Central memory CD8-positive, alpha-beta T cell (primary cell): ENCODE measurements at places on chromosomes 6 and 20.

- no peak for DNase-seq
Observed at GRCh38 chr6:35015476-35015875, 125.7 kb downstream of the TCP11 start.

GRCh38 chr6:22364306-22364705 is 67.5 kb upstream of the PRL start:
- DNase-seq, result no peak

- DNase-seq, result no peak
Observed at GRCh38 chr6:37928217-37928616, 108.7 kb downstream of the ZFAND3 start.

DNA sequence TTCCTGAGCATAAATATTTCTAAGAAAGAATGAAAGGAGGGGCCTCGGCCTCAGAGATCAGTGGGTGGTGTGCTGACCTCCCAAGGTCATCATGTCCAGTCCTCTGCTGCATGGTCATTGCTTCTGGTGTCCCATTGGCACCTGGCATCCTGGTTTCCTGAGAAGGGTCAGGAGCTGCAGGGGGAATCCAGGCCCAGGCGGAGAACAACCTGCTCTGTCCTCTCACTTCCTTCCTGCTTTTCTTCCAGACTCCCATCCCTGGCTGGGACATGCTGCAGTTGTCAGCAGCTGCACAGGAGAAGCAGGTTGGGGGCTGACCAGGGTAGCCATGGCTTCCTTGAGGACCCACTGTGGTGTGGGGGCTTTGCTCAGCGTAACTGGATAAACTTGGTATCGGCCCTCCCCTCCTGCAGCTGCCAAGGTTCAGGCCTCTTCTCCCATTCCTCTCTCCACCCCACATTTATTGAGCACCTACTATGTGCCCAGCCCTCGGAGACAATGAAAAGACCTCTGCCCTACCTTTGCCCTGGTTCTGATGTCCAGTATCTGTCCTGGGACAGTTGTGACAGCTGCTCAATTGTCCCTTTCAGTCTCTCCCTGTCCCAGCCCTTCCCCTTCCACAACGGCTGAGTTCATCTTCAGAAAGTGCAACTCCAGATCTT is 155.2 kb downstream of the CEBPB start:
- no peak for DNase-seq

DNA sequence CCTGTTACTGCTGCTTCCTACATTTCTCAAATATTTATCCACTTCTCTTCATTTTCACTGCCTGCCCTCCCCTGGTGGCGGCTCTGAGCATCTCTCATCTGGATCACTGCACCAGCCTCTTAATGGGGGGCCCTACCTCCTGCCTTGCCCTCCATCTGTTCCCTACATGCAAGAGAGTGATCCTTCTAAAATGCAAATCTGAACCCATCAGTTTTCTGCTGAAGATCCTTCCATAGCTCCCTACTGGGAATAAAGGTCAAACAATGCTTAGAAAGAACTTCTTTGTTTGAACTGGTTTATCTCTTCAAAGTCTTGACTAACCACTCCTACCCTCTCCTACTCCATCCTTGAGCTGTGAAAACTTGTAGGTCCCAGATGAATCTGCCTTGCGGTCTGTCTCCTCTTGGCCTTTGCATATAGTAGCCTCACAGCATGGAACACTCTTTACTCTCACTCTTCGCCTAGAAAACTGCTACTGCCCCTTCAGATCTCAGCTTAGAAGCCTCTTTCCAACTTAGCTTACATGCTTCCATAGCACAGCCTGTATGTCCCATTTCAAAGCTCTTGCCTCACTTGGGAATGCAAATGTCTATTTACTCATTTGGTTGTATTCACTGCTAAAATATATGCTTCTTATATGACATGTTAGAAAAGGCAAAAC is 119.3 kb downstream of the QRSL1 start:
- no peak for DNase-seq

DNA sequence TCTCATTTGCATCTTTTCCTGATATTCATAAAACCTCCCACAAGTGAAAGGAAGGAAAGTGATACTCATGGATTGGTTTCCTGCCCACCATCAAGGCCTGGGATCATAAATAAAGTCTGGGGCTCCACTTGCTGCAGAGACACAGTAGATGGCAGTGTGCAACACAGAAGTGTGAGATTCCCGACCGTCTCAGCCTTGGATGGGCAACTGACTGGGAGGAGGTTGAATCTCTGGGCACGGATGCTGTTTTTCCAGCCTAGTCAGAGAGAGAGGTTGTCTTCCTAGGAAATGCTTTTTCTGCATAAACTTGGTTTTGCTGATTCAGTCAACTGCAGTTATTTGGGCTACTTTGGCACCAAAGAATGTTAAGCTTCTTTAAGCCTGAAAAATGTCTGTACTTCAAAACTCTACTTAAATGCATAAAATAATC is 9.9 kb upstream of the RFPL4B start:
- no peak for DNase-seq

- DNase-seq, result no peak
Observed at GRCh38 chr6:40936818-40937251, 102.2 kb downstream of the UNC5CL start.

GRCh38 chr6:151399679-151400078 is 8.3 kb upstream of the ZBTB2 start:
- no peak for DNase-seq

DNA sequence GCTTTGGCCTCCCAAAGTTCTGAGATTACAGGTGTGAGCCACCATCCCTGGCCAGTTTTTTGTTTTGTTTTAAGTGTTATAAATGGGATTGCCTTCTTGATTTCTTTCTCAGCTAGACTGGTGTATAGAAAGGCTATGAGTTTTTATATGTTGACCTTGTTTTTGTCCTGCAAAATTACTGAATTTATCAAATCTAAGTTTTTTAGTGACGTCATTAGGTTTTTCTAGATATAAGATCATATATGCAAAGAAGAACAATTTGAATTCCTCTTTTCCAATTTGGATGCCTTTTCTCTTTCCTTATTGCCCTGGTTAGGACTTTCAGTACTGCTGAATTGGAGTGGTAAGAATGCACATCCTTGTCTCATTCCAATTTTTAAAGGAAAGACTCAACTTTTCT is 81.3 kb upstream of the MOCS1 start:
- no peak for DNase-seq

DNA sequence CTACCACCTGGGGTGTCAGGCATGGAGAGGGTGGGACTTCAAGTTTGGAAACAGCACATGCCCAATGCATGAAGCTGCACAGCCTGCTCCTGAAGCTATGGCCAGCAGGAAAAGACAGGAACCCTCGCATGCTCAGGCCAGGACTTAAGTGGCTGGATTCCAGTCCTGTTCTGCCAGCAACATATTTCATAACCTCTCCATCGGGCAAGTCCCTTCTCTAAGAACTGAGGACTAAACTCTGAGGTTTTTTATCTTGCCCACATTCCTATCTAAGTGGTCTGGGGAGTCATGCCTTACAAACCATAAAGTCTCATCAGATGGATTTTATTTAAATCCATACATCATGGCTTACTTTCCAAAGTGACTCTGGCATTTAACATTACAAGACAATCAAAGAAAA is 27.5 kb upstream of the AGPAT4 start:
- no peak for DNase-seq

- no peak for DNase-seq
Observed at GRCh38 chr20:58650181-58650775, 805 bp upstream of the STX16 start.

GRCh38 chr6:128025478-128025877 is 124.6 kb upstream of the THEMIS start:
- DNase-seq, result no peak

DNA sequence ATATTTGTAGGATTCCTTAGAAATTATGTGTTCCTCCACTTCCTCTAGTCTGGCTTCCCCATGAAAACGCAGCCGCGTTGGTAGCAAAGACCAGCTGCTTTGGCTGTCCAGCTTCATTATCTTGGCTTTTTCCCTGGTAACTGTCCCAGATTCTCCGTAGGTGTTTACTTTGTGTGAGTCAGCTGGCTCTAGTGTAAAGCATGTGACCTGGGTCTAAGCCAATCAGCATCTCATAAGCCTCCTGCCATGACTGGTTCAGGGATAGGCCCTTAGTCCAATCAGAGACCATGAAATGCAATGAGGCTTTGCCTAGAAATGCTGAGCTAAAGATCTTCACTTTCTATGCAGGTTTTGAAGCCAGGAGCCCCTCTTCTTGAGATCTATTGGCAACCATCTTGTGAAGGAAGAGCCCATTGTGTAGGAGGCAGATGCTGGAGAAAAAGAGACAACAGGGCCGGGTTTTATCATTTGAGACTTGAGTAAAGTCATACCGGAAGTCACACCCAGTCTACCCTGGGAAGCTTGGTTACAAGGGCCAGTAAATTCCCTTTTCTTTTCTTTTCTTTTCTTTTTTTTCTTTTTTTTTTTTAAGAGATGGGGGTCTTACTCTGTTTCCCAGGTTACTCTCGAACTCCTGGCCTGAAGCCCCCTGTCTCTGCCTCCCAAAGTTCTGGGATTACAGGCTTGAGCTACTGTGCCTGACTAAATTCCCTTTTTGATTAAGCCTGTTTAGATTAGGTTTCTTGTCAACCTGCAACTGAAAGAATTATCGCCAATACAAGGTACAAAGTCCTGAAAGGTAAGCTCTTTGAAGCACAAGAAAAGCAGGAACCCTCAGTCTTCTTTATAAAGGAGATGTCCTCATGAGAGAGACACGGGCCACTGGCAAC is 256.5 kb upstream of the RREB1 start:
- DNase-seq, result no peak

DNA sequence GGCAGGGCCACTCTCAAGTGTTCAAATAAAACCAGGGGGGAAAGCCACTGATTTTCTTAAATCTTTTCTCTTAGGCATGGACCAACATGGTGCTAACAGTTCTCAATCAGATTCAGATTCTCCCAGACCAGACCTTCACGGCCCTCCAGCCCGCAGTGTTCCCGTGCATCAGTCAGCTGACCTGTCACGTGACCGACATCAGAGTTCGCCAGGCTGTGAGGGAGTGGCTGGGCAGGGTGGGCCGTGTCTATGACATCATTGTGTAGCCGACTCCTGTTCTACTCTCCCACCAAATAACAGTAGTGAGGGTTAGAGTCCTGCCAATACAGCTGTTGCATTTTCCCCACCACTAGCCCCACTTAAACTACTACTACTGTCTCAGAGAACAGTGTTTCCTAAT is 41.5 kb upstream of the SMIM28 start:
- DNase-seq, result no peak

DNA sequence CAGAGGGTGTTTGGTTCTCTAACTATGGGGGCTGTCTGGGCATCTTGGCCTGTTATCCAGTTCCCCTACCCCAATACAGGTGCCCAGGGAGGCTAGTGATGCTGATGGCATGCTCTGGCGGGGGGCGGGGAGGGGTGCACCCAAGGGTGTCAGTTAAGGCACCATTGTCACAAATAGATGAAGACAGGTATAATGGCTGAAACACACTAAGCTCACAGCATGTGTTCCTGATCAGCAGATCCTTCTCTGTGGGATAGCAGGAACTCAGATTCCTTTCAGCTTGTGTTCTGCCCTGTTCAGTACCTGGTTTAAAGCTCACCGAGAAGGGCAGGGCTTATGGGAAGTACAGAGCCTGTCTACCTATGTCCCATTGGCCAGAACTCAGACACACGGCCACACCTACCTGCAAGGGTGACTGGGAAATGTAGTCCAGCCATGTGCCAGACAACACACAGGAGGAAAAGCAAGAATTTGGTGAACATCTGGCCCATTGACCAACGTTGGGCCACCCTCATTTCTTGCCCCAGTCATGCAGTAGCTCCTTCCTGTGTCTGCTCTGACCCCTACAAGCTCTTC is 3.4 kb upstream of the RSPO4 start:
- DNase-seq, result no peak

DNA sequence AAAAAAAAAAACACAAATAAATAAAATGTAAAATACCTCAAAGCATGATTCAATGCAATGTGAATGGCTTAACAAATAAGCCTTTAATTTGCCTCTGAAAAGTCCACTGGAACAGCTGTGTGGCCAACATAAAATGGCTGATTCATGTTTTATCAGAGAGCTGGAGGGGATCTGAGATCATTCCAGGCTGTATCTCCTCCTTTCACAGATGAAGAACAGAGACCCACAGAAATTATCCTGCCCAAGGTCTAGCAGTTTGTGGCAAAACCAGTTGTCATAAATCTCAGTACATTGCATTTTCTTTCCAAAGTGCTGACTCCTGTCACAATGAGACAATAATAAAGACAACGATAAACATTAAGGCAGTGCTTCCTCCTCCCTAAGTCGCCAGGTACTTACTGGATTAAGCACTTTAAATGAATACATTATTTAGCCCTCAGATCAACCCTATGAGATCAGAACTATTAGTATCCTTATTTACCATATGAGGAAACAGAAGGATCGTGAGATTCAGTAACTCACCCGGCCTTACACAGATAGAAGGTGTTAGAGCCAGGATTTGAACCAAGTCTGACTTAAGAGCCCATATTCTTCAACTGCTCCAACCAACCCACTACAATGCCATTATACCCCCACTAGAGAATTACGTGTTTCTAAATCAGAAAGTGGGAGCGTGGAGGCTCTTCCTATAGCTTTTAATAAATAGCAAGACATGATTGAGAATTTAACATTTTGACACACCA is 118.3 kb downstream of the KIF13A start:
- no peak for DNase-seq

- no peak for DNase-seq
Observed at GRCh38 chr20:40863355-40863919, 165.2 kb upstream of the TOP1 start.

- DNase-seq, result no peak
Observed at GRCh38 chr20:17445543-17445942, 85.6 kb downstream of the BFSP1 start.

DNA sequence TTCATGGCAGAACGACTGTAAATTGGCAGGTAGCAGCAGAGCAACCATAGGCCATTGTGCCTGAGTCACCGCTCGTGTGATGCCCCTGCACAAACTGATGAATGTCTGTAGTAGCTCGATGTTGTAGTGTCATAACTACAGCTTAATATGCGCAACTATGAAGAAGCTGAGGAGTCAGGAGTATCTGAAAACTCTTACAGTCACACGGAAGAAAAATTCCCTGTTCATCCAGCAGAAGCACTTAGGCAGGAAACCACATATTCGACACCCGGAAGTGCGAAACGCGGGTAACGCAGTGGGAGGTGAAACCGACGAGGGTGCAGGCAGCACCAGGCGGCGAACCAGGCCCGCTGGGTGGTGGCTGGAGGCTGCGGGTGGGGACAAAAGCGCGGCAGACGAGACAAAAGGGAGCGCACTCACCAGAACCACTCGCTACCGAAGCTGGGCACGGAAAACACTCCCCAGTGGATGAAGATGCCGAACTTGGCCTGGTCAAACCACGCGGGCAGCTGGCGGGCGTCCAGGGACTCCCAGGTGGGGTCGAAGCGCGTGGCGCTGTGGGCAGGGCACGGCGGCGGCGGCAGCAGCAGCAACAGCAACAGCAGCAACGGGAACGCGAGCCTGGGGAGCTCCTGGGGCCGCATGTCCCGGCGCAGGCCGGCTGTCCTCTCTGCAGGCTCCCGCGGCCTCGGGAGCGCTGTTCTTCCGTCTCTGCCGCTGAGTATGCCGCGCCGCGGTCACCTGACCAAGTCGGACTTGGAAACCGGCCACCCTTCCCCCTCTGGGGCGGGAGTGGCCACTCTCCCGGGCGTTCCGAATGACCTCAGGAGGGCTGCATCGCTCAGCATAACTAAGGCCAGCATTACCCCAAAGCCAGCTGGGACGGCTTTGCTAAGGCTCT is at the start of gene FUCA2:
FUCA2 (minus strand) TSS at position 730 of the 901 bp plus-strand sequence; CDS start at position 644, 86 bp downstream.
- peak; percentile 26 for DNase-seq
